ENCODE measurements at places on chromosomes 2 and 18.

- no peaks in the 10 kb centered on the region for H3K4me1 ChIP-seq
- H3K27me3 ChIP-seq: no peaks in the 10 kb centered on the region
- peak; percentile 89 for DNase-seq
- H3K27ac ChIP-seq: no peak overlapping the region
These were observed 31.7 kb upstream of the MEP1B start for GRCh38 chr18:32158108-32158624.

GRCh38 chr2:45922577-45922988 lies 271.1 kb downstream of the PRKCE start:
- no peak overlapping the region for H3K4me3 ChIP-seq
- DNase-seq: no peak
- no peaks in the 10 kb centered on the region for H3K27me3 ChIP-seq
- peaks cover 14% of the 10 kb centered on the region for H3K4me1 ChIP-seq

DNA sequence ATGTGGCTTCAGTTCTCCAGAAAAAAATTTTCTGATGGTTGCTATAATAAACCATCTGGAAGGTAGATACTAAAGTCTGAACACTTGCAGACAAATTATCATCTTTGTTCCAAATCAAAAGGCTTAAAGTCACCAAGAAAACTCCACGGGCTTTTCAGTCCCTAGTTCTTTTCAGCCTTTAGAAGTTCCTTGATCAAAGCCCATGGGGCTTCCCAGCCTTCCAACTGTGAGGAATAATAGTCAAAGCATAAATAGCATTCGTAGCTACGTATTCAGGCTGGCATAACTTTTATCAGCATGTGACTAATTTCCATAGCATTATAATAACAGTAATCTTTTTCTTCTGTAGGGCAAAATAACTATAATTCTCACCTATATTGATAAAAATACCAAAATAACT lies 13.9 kb downstream of the SCG2 start:
- H3K27ac ChIP-seq: no peak overlapping the region
- no peaks in the 10 kb centered on the region for H3K4me1 ChIP-seq
- H3K36me3 ChIP-seq: no peaks in the 10 kb centered on the region

DNA sequence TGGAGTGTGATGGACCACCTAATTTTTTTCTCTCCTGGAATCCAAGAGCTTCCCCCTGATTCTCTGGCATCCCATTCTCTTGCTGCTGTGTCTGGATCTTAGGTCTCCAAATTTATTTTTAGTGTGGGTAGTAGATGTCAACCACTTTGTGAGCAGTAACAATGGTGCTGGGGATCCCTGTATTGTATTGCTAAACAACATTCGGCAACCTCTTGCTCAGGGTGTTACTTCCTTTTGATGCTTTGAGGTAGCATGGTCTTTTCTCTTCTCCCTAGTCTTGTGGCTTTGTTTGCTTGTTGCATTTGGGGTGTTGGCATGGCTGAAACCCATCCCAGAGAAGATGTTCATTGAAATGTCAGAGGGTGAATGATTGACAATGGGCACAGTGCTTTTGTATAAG lies 737.4 kb downstream of the BCL11A start:
- H3K36me3 ChIP-seq: no peaks in the 10 kb centered on the region
- no peaks in the 10 kb centered on the region for H3K27me3 ChIP-seq
- H3K27ac ChIP-seq: no peak overlapping the region
- DNase-seq: no peak
